ENCODE measurements at places on chromosomes 5 and 9. TPM values are rescaled to one million over a fixed set of nuclear protein-coding genes. Genes with fewer than 3 reads are reported as not detected.

Gene SUSD3
- total RNA-seq: 9.3 TPM

Gene PDGFRB
- 60.2 TPM for total RNA-seq

Gene CYLC2
- not detected for total RNA-seq

Gene FOXD1
- total RNA-seq: not detected

Gene ESM1
- 0.70 TPM for total RNA-seq

Gene PCDHGB2
- total RNA-seq: 0.59 TPM

Gene MXD3
- total RNA-seq: 0.51 TPM

Gene IL7R
- 5.4 TPM for total RNA-seq

Gene ENG
- 46.8 TPM for total RNA-seq

Data from uterus (tissue), 4 donors.